Mesothelial cell of epicardium (in vitro differentiated cells): ENCODE measurements at places on chromosomes 16 and 17. TPM values are rescaled to one million over a fixed set of nuclear protein-coding genes. Genes with fewer than 3 reads are reported as not detected.
A peak's percentile ranks its signal among the peaks of the same experiment; 100 is the strongest.

Gene CACNG1
- 0.18 to 0.23 TPM (median 0.20 TPM) in 3 replicates for total RNA-seq

Gene CCL16
- total RNA-seq: not detected in 3 replicates

Gene GNPTG
- total RNA-seq: 47.8 to 52.9 TPM (median 48.4 TPM) in 3 replicates

DNA sequence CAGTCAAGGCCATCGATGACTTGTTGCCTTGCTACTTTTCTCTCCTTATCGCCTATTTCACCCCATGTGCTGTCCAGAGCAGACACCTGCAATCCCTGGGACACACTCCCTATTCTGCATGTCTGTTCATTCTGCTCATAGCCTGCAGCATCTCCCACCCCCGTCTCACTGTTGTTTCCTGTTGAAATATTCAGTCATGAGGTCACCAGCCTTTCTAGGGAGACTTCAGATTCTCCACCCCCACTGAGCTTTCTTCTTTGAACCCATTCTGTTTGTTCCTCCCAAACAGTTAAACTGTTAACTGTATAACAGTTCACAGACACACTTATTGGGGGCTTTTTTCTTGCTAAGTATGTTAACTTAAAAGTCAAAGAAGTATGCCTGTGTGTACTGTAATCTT is 94.4 kb downstream of the AATF start:
- H3K27ac ChIP-seq: no peak overlapping the region
- H3K4me1 ChIP-seq: peaks cover 22% of the 10 kb centered on the region
- no peak for DNase-seq
- H3K36me3 ChIP-seq: peaks cover 11% of the 10 kb centered on the region
- H3K27me3 ChIP-seq: peaks cover 8% of the 10 kb centered on the region

DNA sequence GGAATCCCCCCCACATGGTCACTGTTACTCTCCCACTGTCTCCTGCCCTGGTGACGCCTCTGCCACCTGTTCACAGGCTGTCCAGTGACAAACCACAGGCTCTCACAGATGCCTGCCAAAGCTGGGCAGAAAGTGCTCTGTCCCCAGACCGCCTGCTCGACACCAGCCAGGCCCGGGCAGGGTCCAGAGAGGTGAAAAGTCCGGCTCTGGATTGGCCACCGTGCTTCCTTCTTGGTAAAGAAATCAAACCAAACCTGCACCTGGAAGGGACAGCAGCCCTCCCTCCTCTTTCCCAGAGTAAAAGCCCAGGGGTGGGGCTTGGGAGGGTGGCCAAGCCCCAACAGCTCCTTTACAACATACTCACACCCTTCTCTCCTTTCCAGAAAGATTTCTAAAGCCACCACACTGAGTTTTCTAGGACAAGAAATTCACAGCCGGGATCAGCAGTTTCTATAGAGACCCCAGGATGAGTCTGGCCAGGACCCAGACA is 6.2 kb downstream of the PCGF2 start:
- no peak for DNase-seq
- peak overlapping the region; percentile 32 for H3K4me3 ChIP-seq
- no peaks in the 10 kb centered on the region for H3K27me3 ChIP-seq
- H3K27ac ChIP-seq: peak overlapping the region; percentile 98
- peaks cover 52% of the 10 kb centered on the region for H3K4me1 ChIP-seq
- H3K36me3 ChIP-seq: peaks cover 4% of the 10 kb centered on the region

DNA sequence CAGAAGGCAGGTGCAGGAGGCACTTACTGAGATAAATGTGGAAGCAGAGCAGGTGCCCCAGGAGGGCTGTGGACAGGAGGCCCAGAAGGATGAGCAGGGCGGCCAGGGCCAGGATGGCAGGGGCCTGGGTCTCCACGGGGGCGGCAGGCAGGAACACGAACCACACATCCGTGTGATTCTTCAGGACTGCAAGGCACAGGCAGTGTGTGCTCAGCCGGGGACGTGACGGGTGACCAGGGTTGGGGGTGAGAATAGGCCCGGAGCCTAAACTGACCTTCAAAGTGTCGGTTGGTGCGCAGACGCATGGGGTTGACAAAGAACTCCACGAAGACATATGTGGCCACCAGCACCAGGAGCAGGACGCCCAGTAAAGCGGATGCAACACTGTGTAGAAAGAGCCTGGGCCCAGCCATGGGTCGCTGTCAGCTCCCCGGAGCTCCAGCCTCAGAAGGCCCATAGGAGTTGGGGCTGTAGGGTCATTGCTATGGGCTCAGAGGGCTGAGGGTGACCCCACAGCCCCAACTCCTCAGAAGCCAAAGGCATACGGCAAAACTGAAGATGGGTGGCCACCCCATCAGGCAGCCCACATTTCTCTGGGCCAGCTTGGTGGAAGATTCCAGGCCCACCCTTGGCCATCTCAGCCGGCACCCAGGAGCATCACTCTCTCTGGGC is 5.4 kb upstream of the TPPP3 start:
- no peak overlapping the region for H3K27ac ChIP-seq
- H3K27me3 ChIP-seq: peaks cover 26% of the 10 kb centered on the region
- no peak for DNase-seq
- no peak overlapping the region for H3K4me3 ChIP-seq
- H3K4me1 ChIP-seq: peaks cover 22% of the 10 kb centered on the region

DNA sequence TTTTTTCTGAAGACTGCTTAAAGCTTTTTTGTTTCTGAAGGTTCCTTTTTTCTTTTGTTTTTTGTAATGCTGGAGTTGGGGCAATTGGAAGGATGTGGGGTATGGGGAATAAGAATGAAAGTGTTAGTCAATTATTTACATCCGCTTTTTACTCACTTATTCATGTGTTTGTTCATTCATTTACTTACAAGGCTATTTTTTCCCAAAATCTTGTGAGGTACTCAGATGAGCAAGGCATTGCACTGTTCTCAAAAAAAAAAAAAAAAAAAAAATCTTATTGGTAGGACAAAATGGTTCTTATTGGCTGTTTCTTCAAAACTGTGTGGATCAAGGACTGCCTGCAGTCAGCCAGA is 55.7 kb downstream of the PLD6 start:
- H3K27ac ChIP-seq: no peak overlapping the region
- no peak for DNase-seq
- no peaks in the 10 kb centered on the region for H3K27me3 ChIP-seq
- H3K4me1 ChIP-seq: no peaks in the 10 kb centered on the region
- no peak overlapping the region for H3K4me3 ChIP-seq
- H3K36me3 ChIP-seq: peaks cover 44% of the 10 kb centered on the region

- DNase-seq: no peak
- no peaks in the 10 kb centered on the region for H3K27me3 ChIP-seq
- no peak overlapping the region for H3K27ac ChIP-seq
- peaks cover 35% of the 10 kb centered on the region for H3K4me1 ChIP-seq
Measured at GRCh38 chr17:78668847-78669246, 91.7 kb upstream of the DNAH17 start.

DNA sequence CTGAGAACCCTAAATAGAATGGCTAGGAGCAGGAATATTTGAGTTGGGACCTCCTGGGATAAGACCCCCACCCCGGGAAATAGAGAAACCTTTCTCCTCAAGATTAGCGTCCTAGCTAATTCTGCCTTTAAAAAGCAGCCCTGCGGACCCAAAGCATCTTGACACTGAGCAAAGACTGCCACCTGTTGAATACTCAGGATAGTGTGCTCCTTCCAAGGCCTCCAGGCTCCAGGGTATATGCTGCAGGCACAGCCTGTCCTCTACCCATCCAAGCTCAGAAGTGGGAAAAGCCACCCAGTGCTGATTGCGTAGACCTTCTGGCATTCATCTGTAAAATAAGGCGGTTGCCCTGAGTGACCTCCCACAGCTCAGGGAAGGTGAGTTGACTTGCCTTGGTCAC is 456.2 kb upstream of the DYNLRB2 start:
- peak; percentile 24 for DNase-seq
- no peaks in the 10 kb centered on the region for H3K36me3 ChIP-seq
- H3K27ac ChIP-seq: no peak overlapping the region
- H3K4me3 ChIP-seq: no peak overlapping the region
- peaks cover 6% of the 10 kb centered on the region for H3K4me1 ChIP-seq
- peaks cover 18% of the 10 kb centered on the region for H3K27me3 ChIP-seq

- no peaks in the 10 kb centered on the region for H3K27me3 ChIP-seq
- no peak for DNase-seq
- peak overlapping the region; percentile 39 for H3K27ac ChIP-seq
Measured at GRCh38 chr16:1543085-1543896, 9.8 kb downstream of the TMEM204 start.

- peaks cover 95% of the 10 kb centered on the region for H3K27me3 ChIP-seq
- H3K27ac ChIP-seq: no peak overlapping the region
- no peaks in the 10 kb centered on the region for H3K4me1 ChIP-seq
- H3K36me3 ChIP-seq: no peaks in the 10 kb centered on the region
Measured at GRCh38 chr16:51143196-51143977, 7.7 kb downstream of the SALL1 start.

DNA sequence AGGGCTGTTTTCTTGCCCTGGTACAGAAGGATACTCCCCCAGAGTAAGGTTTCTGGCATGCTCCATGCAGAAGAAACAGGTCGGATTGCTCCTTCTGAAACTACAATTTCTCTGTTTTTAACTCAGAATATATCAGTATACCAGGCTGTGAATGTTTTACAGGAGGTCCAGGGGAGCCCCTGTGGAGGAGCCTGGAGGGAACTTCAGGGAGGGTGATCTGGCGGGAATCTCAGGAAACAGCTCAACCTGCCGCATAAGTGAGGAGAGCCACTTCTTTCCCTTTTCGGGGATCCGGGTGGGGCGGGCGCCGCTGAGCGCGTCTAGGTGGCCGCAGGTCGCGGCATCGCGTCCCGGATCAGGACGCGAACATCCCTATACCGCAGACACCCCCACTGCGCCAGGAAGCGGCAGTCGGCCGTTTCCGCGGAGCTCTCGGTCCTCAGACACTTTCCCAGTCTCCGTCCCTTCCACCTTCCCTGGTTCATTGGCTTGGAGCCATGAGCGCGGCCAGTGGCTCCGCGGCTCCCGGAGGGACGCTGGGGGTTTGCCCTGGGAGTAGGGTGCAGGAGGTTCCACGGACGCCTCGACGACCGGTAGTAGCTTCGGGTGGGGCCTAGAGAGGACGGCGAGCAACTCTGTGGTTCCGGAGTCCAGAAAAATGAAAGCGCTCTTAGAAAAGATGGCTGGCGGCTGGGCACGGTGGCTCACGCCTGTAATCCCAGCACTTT is 3.1 kb upstream of the ZNF764 start:
- no peaks in the 10 kb centered on the region for H3K27me3 ChIP-seq
- DNase-seq: no peak
- H3K27ac ChIP-seq: peak overlapping the region; percentile 37
- peaks cover 20% of the 10 kb centered on the region for H3K4me1 ChIP-seq
- H3K4me3 ChIP-seq: peak overlapping the region; percentile 36

DNA sequence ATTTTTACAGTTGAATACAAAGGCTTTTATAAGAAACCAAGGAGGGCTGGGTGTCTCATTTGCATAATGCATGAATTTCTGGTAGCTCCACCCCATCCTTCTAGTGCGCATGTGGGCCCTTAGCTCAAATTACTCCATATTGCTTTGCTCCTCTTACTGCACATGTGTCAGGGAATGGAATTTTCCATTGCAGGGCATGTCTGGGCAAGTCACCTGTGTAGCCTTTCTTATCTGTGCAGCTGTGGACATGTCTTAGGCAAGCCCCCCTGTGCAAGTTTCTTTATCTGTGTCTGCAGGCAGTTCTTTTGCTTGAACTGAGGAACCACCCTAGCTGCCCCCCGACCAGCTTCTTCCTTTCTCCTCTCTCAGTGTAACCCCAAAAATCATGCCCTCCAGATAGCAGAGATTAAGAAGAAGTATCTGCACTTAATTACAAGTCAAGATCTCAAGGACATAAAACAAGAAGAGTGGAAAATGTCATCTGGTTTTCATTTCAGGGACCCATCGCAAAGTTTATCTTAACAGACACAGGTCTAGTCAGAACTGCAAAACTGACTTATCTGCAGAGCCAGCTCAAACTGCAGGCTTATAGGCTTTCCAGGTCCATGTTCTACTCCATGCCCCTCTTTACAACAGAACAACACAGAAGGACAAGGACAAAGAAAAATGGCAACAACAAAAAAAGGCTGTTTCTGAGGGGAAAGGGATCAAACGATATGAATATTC is 137.9 kb upstream of the HS3ST4 start:
- DNase-seq: no peak
- peaks cover 2% of the 10 kb centered on the region for H3K36me3 ChIP-seq
- H3K4me3 ChIP-seq: no peak overlapping the region
- H3K4me1 ChIP-seq: peaks cover 24% of the 10 kb centered on the region
- H3K27ac ChIP-seq: peak overlapping the region; percentile 85

DNA sequence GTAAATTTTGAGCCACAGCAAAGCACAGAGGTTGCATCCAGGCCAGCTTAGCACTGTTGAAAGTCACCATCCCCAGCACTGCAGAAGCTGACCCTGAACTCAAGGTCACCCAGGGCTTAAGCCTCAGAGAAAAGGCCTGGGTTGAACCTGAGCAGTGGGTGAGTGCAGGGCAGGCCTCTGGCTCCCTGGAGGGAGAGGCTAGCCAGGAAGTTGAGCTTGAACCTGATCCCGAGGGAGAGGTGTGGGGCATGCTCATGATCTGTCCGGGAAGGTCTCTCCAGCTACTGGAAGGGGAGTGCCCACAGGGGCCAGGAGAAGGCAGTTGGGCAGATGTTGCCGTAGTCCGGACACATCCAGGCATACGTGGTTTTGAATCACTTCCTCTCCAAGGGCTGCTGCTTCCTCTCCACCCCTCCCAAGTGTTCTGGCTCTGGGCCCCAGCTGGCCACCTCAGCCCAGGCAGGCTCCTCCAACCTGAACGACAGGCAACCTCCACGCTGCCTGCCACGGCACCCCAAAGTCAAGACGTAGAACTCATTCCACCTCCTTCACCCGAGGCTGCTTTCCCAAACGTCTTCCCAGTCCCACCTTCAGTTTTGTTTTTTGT is 18.4 kb downstream of the CARHSP1 start:
- H3K4me1 ChIP-seq: no peaks in the 10 kb centered on the region
- no peaks in the 10 kb centered on the region for H3K27me3 ChIP-seq

DNA sequence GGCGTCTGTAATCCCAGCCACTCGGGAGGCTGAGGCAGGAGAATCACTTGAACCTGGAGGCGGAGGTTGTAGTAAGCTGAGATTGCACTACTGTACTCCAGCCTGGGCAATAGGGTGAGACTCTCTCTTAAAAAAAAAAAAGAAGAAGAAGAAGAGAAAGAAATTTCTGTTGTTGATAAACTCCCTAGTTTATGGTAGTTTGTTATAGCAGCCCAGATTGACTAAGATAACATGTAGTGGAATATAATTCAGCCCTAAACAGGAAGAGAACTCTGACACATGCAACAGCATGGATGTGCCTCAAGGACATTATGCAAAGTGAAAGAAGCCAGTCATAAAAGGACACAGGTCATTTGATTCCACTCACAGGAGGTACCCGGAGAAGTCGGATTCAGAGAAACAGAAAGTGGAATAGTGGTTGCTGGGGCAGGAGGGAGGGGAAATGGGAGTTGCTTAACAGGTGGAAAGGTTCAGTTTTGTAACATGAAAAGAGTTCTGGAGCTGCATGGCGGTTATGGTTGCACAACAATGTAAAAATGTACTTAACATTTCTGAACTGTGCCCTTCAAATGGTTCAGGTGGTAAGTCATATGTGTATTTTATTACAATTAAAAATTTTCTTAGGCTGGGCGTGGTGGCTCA is 26.0 kb upstream of the PRM1 start:
- peaks cover 24% of the 10 kb centered on the region for H3K4me1 ChIP-seq
- H3K27me3 ChIP-seq: no peaks in the 10 kb centered on the region
- no peak overlapping the region for H3K4me3 ChIP-seq
- no peak overlapping the region for H3K27ac ChIP-seq
- DNase-seq: no peak

- no peak overlapping the region for H3K27ac ChIP-seq
- no peak for DNase-seq
- no peak overlapping the region for H3K4me3 ChIP-seq
- peaks cover 13% of the 10 kb centered on the region for H3K36me3 ChIP-seq
Measured at GRCh38 chr17:9924735-9925191, 19.7 kb upstream of the RCVRN start.
